ENCODE measurements at places on chromosomes 3 and 15.

DNA sequence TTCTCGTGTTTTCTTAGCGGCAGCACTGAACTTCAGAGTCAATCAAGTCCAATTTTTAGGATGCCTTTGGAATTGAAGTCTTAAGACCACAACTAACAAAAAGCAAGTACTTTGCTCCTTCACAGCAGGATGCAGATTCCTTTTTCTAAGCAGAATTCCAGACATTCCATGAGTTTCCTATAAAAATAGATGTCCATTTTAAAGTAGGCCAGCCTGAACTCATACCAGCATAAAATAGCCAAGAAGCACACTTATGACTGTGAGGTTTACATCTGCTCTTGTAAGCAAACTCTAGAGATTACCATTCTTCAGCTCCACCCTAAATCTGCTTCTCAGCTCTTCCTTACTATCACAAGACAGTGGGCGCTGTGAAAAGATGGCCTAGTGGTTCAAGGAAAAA is 85.8 kb downstream of the THBS1 start:
- no peak overlapping the region for H3K4me3 ChIP-seq
- no peaks in the 10 kb centered on the region for H3K36me3 ChIP-seq
- DNase-seq = no peak
- H3K4me1 ChIP-seq = no peaks in the 10 kb centered on the region

DNA sequence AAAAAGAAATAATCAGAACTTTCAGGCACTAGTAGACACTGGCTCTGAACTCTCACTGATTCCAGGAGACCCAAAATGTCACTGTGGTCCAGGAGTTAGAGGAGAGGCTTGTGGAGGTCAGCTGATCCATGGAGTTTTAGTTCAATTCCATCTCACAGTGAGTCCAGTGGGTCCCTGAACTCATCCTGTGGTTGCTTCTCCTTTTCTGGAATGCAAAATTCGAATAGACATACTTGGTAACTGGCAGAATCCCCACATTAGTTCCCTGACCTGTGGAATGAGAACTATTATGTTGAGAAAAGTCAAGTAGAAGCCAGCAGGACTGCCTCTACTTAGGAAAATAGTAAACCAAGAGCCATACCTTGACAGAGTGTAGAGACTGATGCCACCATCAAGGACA is 87.3 kb upstream of the OXTR start:
- no peaks in the 10 kb centered on the region for H3K4me1 ChIP-seq
- no peak overlapping the region for H3K27ac ChIP-seq
- DNase-seq = no peak
- H3K4me3 ChIP-seq = no peak overlapping the region

GRCh38 chr3:141538568-141539240 is 51.9 kb downstream of the RASA2 start:
- H3K27me3 ChIP-seq = no peaks in the 10 kb centered on the region
- DNase-seq = no peak
- H3K27ac ChIP-seq = no peak overlapping the region
- H3K36me3 ChIP-seq = no peaks in the 10 kb centered on the region
- no peaks in the 10 kb centered on the region for H3K4me1 ChIP-seq

GRCh38 chr3:191329654-191330529 is at the start of gene UTS2B:
UTS2B (minus strand) TSS chr3:191330526; CDS start chr3:191282189, 48,337 bp downstream.
- peak within 1 kb of the TSS; percentile 91 for H3K4me3 ChIP-seq
- no peaks in the 10 kb centered on the region for H3K27me3 ChIP-seq
- H3K36me3 ChIP-seq = no peaks in the 10 kb centered on the region
- DNase-seq = peak; percentile 26

DNA sequence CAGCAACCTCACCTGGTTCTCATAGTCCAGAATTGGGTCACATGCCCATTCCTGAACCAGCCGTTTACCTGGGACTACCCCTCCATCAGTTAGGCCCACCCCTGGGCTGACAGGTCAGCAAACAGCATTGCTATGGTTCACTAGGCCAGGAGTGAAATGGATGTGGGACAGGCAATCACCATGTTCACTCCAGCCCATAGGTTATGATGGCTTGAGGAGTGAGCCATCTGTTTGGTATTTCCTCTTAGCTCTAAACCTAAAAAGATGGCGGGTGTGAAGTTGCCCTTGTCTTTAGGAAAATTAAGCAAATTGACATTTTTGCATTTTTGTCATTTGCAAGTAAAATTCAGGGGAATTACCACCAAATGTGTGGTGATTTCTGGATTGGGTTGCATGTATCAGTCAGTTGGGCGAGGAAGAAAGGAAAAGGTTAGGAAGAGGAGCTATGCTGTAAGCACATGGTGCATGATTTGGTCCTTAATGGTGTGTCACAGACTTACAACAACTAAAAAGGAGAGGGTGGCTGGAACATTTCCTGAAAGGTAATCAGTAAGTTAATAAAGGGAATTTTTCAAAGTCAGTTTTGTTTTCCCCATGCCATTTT is 17.2 kb downstream of the NXPE3 start:
- no peak for DNase-seq
- no peak overlapping the region for H3K27ac ChIP-seq
- H3K27me3 ChIP-seq = no peaks in the 10 kb centered on the region
- no peak overlapping the region for H3K4me3 ChIP-seq
- H3K4me1 ChIP-seq = no peaks in the 10 kb centered on the region
- no peaks in the 10 kb centered on the region for H3K36me3 ChIP-seq

- no peaks in the 10 kb centered on the region for H3K27me3 ChIP-seq
- no peaks in the 10 kb centered on the region for H3K36me3 ChIP-seq
- no peak overlapping the region for H3K27ac ChIP-seq
- H3K4me1 ChIP-seq = no peaks in the 10 kb centered on the region
- H3K4me3 ChIP-seq = no peak overlapping the region
These were observed 652.6 kb downstream of the FHIT start for GRCh38 chr3:60598671-60599070.

- no peaks in the 10 kb centered on the region for H3K27me3 ChIP-seq
- no peak overlapping the region for H3K4me3 ChIP-seq
- no peaks in the 10 kb centered on the region for H3K4me1 ChIP-seq
- no peak for DNase-seq
- H3K36me3 ChIP-seq = no peaks in the 10 kb centered on the region
- H3K27ac ChIP-seq = no peak overlapping the region
These were observed 91.7 kb upstream of the IGSF10 start for GRCh38 chr3:151552589-151552988.

DNA sequence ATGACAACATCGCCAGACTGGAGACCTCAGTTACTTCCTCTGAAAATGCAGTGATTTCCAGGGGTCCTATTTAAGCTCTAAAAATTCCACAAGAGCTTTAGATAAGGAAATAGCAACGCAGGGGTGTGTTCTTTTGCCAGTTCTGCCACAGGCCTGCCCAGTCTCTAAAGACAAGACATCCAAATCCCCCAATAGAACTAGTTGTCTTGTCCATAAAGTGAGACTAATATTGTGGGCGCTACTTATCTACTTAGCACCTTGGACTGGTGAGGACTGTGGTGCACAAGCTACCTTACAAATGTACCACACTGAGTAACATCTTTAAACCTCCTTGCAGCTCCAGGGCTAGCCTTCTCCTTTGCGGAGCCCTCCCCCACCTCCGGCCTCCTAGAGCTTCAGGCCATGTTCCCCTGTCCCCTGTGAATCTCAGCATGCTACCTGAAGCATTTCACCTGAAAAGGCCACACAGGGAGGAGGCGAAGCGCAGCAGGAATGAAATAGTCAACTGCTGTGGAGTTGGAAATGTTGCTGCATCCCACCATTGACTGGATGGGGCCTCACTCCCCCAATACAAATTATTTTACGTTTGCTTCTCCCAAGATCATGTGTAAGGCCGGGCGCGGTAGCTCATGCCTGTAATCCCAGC is 9.6 kb upstream of the LRRC2 start:
- H3K27me3 ChIP-seq = no peaks in the 10 kb centered on the region
- no peak for DNase-seq
- no peaks in the 10 kb centered on the region for H3K4me1 ChIP-seq
- no peak overlapping the region for H3K4me3 ChIP-seq
- H3K27ac ChIP-seq = no peak overlapping the region

DNA sequence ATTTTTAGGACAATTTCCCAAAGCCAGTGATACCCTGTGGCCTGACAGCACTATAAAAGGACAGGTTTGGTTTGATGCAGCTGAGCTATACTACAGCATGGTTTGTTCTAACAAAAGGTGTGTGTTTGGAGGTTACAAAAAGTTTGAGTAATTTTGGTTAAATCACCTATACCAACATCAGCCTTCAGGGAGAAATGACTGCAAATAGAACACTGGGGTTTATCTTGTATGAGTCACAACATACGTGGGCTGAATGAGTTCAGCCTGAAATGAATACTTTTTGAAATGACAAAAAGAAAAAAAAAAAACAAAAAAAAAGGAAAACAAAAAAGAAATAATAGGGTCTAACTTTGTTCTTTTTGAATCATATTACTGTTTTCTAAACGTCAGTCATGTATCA is 345.7 kb downstream of the CNTN3 start:
- no peak for DNase-seq
- H3K4me3 ChIP-seq = no peak overlapping the region
- H3K27me3 ChIP-seq = no peaks in the 10 kb centered on the region
- H3K27ac ChIP-seq = no peak overlapping the region
- H3K36me3 ChIP-seq = no peaks in the 10 kb centered on the region

GRCh38 chr15:70435369-70435768 is 328.0 kb downstream of the UACA start:
- H3K27ac ChIP-seq = no peak overlapping the region
- H3K4me1 ChIP-seq = no peaks in the 10 kb centered on the region
- DNase-seq = no peak
- no peaks in the 10 kb centered on the region for H3K27me3 ChIP-seq
- no peak overlapping the region for H3K4me3 ChIP-seq
- H3K36me3 ChIP-seq = no peaks in the 10 kb centered on the region

GRCh38 chr3:52524752-52525679 is 8.6 kb downstream of the NT5DC2 start:
- peaks cover 3% of the 10 kb centered on the region for H3K4me1 ChIP-seq
- no peaks in the 10 kb centered on the region for H3K36me3 ChIP-seq
- H3K27me3 ChIP-seq = no peaks in the 10 kb centered on the region
- H3K27ac ChIP-seq = peak overlapping the region; percentile 75
- DNase-seq = peak; percentile 60
- peak overlapping the region; percentile 58 for H3K4me3 ChIP-seq

DNA sequence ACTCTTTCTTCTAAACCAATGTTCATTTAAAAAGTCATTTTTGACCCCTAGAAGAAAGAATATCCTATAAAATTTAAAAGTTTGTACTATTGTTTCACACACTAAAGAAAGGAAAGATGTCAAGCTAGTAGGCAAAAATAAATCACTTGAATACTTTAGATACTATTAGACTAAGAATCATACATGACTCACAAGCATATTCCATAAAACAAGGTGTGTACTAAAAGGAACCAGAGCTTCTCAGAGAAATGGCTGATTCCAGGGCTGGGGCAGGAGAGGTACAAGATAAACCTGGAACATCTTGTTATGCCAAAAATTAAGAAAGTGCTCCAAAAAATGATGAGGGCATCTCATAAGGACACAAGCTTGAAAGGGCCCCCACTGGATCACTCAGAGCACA is 8.7 kb downstream of the DLG1 start:
- no peak for DNase-seq
- no peaks in the 10 kb centered on the region for H3K36me3 ChIP-seq
- H3K4me1 ChIP-seq = no peaks in the 10 kb centered on the region
- no peaks in the 10 kb centered on the region for H3K27me3 ChIP-seq
- H3K4me3 ChIP-seq = no peak overlapping the region

GRCh38 chr15:57732526-57733331 is 26.2 kb downstream of the POLR2M start:
- DNase-seq = no peak
- H3K4me3 ChIP-seq = no peak overlapping the region
- no peaks in the 10 kb centered on the region for H3K27me3 ChIP-seq
- H3K36me3 ChIP-seq = no peaks in the 10 kb centered on the region
- no peaks in the 10 kb centered on the region for H3K4me1 ChIP-seq
